Stimulated activated naive CD4-positive, alpha-beta T cell treated with Interleukin-2 at 50 U/mL for 16 hours (primary cell): ENCODE measurements at places on chromosomes 11 and 22.

DNA sequence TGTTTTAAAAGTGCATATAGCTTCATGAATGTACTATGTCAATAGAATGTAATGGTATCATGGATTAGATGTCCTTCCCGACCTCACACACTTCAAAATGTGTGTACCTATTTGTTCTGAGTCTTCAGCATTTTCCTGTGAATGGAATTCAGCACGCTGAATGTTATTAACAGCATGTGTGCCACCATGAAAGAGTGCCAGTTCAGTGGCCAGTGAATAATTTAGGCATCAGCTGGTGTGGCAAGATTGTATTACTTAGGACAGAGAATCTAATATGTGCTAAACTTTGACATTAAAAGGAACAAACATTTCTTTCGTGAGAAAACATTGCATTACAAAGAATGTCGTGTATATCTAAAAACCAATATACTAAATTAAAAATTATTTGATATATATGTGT lies 46.4 kb downstream of the HIPK3 start:
- no peak for DNase-seq

GRCh38 chr11:123264431-123264780 lies 69.4 kb upstream of the CLMP start:
- DNase-seq = no peak

- no peak for DNase-seq
Observed at GRCh38 chr11:85844439-85845123, 10.6 kb upstream of the CCDC83 start.

GRCh38 chr11:46710821-46711269 lies 8.2 kb upstream of the F2 start:
- DNase-seq = no peak

DNA sequence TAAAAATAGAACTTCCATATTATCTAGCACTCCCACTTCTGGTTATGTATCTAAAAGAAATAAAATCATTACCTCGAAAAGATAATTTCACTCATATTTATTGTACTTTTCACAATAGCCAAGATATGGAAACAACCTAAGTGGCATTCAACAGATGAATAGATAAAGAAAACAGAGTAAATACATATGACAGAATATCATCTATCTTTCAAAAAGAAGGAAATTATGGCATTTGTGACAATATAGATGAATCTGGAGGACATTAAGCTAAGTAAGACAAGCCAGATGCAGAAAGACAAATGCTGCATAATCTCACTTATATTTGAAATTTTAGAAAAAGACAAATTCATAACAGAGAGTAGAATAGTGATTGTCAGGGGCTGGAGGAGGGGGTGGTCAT lies 590.0 kb upstream of the ANO3 start:
- DNase-seq = no peak

GRCh38 chr11:107665018-107665417 lies 46.8 kb downstream of the SLN start:
- no peak for DNase-seq

- DNase-seq = no peak
Observed at GRCh38 chr11:12455938-12456337, 78.6 kb downstream of the PARVA start.

DNA sequence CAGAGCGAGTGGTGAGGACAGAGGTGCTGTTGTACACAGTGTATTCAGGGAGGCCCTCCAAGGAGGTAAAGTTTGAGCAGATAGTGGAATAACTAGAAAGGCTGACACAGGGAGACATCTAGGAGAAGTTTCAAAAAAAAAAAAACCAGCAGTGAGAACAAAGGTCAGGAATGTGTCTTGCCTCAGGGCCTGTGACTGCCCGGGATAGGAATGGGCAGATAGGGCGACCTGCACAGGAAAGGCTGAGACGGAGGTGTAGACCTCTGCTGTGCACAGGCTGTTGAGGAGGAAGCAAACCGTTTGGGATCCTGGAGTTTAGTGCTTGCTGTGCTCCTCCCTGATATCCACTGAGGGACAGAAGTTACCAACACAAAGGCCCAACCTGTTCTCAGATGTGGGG lies 406.5 kb upstream of the B3GAT1 start:
- DNase-seq = no peak

GRCh38 chr11:21396342-21397008 lies 727.1 kb downstream of the NELL1 start:
- DNase-seq = no peak

GRCh38 chr22:38137876-38138687 lies 27.6 kb upstream of the BAIAP2L2 start:
- DNase-seq = no peak

DNA sequence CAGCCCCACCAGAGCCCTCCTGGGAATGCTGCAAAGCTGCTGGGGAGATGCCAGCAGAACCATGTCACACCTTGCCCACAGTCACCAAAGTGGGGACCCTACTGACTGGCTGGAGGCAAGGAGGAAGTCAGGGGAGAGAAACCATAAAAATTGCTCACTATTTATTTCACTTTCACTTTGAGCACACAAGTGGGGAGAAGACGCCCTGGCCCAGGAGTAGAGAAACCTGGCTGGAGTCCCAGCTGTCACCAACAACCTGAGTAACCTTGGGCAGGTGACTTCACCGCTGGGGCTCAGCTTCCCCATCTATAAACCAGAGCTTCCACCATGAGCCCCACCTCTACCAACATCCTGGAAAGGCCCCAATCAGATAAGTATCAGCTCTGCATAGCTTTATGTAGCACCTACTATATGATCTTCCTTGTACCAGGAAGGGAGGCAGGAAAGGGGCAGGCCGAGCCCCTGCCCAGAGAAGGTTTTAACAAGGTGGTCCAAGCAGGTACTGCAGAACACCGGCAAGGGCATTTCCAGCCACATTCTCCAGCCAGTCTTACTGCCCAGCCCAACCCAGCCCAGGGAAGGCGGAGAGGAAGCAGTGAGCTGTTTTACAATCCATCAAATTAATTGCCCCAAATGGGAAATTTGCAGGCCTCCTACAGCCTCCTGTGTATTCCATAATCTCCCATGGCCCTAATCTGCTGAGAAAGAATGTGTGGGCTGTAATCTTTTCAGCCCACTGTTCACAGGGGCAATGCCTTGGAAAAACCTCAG lies 27.6 kb downstream of the PLEKHA7 start:
- peak; percentile 41 for DNase-seq

DNA sequence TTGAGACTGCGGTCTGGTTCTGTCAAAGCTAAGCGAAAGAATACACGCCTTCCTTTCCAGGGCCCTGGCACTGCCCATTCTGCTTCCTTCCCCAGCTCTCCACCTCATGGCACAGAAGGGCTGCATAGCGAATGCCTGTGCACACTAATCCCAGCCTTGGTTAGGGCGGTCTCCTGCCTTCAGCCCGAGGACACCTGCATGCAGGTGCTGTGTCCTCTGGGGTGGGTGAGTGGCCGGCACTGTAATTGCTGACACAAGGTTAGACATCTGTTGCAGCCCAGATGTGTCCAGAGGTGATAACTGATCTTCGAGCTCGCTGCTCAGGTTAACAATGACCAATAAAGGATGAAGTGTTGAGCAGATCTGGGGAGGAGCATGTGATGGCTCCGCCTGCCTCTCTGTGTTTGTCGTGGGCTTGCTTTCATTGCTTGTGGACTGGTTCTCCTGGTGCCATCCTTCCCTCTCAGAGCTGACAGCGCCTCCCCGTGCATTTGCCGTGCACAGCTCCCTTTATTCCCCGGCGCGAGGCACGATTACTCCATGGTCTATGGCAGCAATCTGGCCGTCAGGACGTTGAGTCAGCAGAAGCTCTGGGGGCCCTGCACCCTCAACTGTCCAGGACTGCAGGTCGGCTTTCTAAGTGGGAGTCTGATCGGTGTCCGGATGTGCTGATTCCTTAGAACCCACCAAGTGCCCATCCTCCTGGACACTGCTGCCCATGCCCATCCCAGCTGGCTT lies 1088.2 kb downstream of the BRD1 start:
- no peak for DNase-seq

GRCh38 chr11:121607341-121607740 lies 154.6 kb upstream of the SORL1-AS1 start:
- DNase-seq = no peak

GRCh38 chr22:30079952-30080533 lies at the start of gene HORMAD2:
Gene HORMAD2 (plus strand): TSS chr22:30080464. CDS start chr22:30093953, 13,489 bp downstream.
- DNase-seq = no peak

- no peak for DNase-seq
Observed at GRCh38 chr11:117146521-117146920, 2.4 kb downstream of the PAFAH1B2 start.

GRCh38 chr22:45098056-45098455 lies 65.7 kb upstream of the NUP50 start:
- no peak for DNase-seq

DNA sequence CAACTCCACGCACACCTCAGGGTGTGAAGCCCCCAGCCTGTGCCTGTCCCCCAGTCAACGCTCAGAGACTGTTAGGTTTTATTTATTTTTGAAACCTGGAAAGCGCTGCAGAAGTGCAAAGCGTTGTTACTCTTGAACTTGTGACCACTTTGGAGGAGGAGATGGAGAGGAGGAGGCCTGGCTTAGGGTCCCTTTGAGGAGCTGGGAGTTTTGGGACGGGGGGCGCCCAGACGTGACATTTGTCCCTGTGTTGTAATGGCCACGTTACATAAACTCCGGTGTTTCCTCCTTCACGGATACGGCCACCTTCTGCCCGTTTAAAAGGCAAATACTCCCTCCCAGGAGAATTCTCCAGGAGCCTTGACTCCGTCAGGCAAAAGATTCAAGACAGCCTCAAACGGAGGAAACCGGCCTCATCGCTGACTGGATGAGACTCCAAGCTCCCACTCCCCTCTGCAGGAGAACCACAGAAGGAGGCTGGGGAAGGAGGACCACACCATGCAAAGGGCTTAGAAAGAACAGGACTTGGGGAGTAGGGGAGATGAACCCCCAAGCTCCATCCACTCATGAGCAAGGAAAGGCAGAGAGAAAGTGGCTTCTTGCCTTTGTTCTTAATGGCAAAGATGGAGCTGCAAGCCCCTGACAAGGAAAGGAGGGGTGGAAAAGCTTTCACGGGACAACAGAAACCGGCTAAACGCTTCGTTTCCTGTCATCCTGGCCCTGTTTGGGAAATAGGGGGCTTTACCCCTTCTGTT lies 630 bp downstream of the PIK3IP1 start:
- DNase-seq = no peak

- no peak for DNase-seq
Observed at GRCh38 chr11:22832315-22833015, 2.9 kb upstream of the SVIP start.

- DNase-seq = no peak
Observed at GRCh38 chr11:133382131-133382812, 150.0 kb downstream of the OPCML start.

DNA sequence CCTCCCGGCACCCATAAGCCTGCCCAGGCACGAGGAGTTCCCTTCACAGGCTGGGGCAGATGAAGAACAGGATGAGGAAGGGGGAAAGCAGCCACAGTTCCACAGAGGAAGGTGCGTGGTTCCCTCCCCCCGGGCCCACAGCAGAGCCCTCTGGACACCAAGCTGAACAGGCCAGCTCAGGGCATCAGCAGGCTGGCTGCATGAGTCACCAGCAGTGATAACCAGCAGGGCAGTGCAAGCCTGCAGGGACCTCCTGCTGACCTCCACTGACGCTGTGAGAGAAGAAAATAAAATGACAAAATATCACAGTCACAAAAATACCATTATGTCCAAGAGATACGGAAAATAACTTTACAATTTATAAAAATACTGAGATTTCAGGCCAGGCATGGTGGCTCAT lies 11.5 kb downstream of the RTL6 start:
- DNase-seq = no peak

DNA sequence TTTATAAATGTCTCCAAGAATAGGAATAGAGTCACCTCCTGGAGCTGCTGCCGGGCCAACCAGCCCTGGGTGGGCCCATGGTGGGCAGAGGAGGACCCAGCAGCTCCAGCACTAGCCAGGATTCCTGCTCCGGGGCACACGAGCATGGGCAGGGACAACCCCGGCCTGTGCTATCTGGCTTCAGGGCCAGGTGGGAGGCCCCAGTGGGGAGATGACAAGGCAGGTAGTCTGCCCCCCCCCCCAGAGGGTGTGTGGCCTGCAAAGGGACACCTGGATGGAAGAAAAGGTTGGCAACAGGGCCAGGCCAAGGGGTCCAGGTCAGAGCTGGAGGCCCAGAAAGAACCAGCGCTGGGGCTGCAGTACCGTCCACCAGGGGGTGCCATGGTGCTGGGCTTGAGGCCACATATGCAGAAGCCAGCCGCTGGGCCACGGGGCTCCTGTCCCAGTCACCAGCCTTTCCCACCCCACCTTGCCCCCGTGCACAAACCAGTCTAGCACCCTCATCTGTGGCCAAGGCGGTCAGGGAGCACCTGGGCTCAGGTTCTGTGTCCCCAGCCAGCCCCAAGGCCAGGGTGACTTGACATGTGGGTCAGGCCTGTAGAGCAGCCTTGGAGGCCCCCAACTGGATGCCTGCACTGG lies 3.4 kb downstream of the TSPAN32 start:
- peak; percentile 76 for DNase-seq

DNA sequence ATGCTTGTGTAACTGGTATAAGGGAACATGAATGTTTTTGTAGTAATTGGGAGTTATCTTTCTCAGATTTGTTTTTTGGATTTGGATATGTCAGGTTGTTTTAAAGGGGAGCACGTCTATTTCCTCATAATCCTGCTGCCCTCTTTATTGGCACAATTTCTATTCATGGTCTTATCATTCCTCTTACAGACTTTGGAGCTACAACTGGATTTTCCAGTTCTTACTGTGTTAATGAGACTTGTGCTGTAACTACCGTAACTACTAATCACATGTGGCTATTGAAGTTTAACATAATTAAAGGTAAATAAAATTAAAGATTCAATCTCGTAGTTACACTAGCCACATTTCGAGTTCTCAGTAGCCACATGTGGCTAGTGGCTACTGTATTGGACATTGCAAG lies 1.9 kb downstream of the FDX1 start:
- DNase-seq = no peak

- DNase-seq = no peak
Observed at GRCh38 chr11:61599968-61600710, 19.3 kb upstream of the SYT7 start.

DNA sequence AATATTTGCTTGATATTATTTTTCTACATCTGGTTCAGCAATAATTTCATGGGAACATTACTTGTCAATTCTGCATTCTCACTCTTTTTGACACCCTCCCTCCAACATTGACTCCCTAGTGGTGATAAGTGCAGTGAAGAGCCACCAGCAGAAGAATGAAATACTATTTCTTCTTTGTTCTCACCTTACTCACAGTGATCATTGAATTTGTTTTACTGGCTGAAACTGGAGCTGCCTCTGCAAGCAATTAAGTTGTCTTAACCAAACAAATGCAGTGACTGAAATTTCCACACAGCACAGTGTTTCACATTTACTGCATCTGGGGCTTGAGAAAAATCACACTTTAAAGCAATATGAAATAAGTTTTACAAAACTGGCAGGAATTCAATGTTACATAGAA lies 189.8 kb downstream of the JRKL start:
- DNase-seq = no peak
